Psoas muscle (tissue), 8 donors: ENCODE measurements at places on chromosomes 7 and 10. TPM values are rescaled to one million over a fixed set of nuclear protein-coding genes. Genes with fewer than 3 reads are reported as not detected.

CFAP58 gene
- 0.74 TPM for total RNA-seq

ACTA2 gene
- total RNA-seq: 39.6 TPM

CCDC172 gene
- not detected for total RNA-seq

TEX36 gene
- not detected for total RNA-seq

TMEM176A gene
- 13.7 TPM for total RNA-seq

FGF8 gene
- not detected for total RNA-seq

ADAM12 gene
- not detected for total RNA-seq

MRPS33 gene
- 105 TPM for total RNA-seq

ACTL6B gene
- total RNA-seq: not detected

LRRC4 gene
- total RNA-seq: 3.0 TPM

UPF2 gene
- total RNA-seq: 25.3 TPM

WBP1L gene
- 50.1 TPM for total RNA-seq

STEAP4 gene
- total RNA-seq: 31.7 TPM

ADCK2 gene
- total RNA-seq: 18.1 TPM

OPN4 gene
- 0.17 TPM for total RNA-seq

TMEM213 gene
- total RNA-seq: not detected

KIF20B gene
- 0.84 TPM for total RNA-seq

GPR146 gene
- 7.0 TPM for total RNA-seq

IFIT1B gene
- total RNA-seq: not detected

VENTX gene
- total RNA-seq: 0.21 TPM

EIF5AL1 gene
- 0.90 TPM for total RNA-seq

PPIA gene
- total RNA-seq: 251 TPM

CADPS2 gene
- total RNA-seq: 3.6 TPM

UPK3B gene
- not detected for total RNA-seq

VPS37D gene
- total RNA-seq: 1.1 TPM

MBL2 gene
- total RNA-seq: not detected

NEURL1 gene
- 33.6 TPM for total RNA-seq

LIPJ gene
- 0.23 TPM for total RNA-seq

AKR1D1 gene
- not detected for total RNA-seq

FAM13C gene
- total RNA-seq: 1.0 TPM

BEND7 gene
- total RNA-seq: 25.3 TPM

KCNK18 gene
- total RNA-seq: not detected

EN2 gene
- total RNA-seq: 0.73 TPM

C10orf105 gene
- total RNA-seq: not detected

PRPS1L1 gene
- not detected for total RNA-seq

OGDH gene
- 252 TPM for total RNA-seq

NUPR2 gene
- total RNA-seq: not detected

LRRC17 gene
- total RNA-seq: 0.34 TPM

COPS6 gene
- 130 TPM for total RNA-seq

PGAM2 gene
- total RNA-seq: 449 TPM

DNAH11 gene
- 0.28 TPM for total RNA-seq

PTPN20 gene
- 3.9 TPM for total RNA-seq

MDFIC gene
- 7.3 TPM for total RNA-seq

NACAD gene
- 1.3 TPM for total RNA-seq

GIMAP4 gene
- 14.2 TPM for total RNA-seq

CFAP43 gene
- not detected for total RNA-seq

TSPAN33 gene
- 9.1 TPM for total RNA-seq

COBL gene
- 57.5 TPM for total RNA-seq

GIMAP6 gene
- total RNA-seq: 10.3 TPM

EGR2 gene
- total RNA-seq: 0.67 TPM

CPXM2 gene
- total RNA-seq: 1.4 TPM

HOXA6 gene
- 3.3 TPM for total RNA-seq

LIPN gene
- not detected for total RNA-seq

C10orf53 gene
- total RNA-seq: not detected

FAM131B gene
- total RNA-seq: 0.88 TPM

PLPP4 gene
- not detected for total RNA-seq

CALY gene
- total RNA-seq: not detected

ZNF239 gene
- total RNA-seq: 5.3 TPM
